ENCODE measurements at places on chromosomes 6 and 20.

GRCh38 chr6:97347111-97347510 lies 64.1 kb upstream of the MMS22L start:
- DNase-seq = no peak

- peak; percentile 83 for DNase-seq
These were observed 34.2 kb downstream of the PIM1 start for GRCh38 chr6:37204014-37204751.

- no peak for DNase-seq
These were observed 187.6 kb upstream of the QKI start for GRCh38 chr6:163226836-163227485.

- DNase-seq = no peak
These were observed 5.9 kb downstream of the CNBD2 start for GRCh38 chr20:35974256-35974655.

- no peak for DNase-seq
These were observed 37.9 kb downstream of the AGPAT4 start for GRCh38 chr6:161235776-161236633.

DNA sequence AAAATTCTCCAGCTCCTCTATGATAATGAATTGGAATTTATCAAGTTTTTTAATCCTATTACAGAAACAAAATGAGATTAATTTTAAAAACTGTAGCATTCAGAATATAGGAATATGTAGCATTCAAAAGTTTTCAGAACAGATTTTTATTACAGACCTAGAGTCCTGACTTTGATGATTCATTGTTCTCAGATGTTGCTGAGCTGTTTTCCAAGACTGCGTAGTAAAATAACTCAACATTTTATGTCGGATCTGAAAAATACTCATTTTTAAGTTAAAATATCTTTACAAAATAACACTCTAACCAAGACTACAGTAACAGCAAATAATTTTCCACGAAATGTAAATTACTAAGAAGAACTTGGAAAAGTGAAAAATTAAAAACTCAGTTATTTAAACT lies 67.1 kb downstream of the SYCP2 start:
- DNase-seq = no peak

- no peak for DNase-seq
These were observed 92.1 kb downstream of the CDH26 start for GRCh38 chr20:60050193-60050947.

DNA sequence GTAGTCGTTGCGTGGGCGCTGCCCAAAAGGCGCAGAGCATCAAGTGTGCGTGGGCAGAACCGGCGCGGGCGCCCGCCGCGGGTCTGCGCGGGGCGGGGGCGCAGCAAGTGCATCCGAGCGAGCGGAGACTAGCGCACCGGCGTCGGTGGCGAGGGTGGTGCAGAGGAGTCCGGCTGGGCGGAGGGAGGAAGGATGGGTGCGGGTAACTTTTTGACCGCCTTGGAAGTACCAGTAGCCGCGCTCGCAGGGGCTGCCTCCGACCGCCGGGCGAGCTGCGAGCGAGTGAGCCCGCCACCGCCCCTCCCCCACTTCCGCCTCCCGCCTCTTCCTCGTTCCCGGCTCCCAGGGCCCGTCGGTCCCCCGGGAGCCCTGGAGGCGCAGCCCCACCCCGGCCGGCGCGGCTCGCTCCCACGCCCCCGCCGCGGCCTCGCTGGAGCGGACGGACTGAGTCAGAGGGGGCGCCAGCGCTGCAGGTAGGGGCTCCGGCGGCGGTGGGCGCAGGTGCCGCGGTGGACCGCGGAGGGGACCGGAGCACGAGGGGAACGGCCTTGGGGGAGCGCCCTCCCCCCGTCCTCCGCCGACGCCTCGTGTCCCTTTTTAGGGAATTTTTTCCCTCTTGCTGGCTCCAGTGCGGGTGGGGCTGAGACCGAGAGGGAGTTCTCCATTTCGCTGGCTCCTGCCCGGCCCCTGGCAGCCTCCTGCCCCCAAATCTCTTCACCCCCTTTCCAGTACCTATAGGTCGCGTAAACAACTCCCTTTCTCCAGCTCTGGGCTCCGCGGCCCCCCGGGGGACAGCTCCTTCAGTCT lies 1.6 kb upstream of the DBNDD2 start:
- DNase-seq = peak; percentile 68

DNA sequence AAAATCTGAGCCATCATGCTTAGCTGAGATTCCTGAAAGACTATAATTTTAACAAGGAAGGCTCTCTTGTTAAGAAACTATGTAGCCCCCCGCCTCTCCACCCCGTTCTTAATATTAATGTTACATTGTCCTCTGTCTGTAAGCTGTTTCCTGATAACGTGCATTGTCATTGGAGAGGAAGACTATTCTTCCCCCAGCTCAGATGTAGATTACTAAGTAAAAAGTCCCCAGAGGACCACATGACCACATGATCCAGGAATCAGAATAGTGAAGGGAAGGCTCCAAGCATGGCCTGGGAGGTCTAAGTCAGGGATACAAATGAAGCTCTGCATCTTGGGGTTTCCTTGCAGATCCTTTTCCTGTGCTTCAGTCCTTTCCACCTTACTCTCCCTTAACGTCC lies 106.4 kb downstream of the JARID2 start:
- DNase-seq = no peak

GRCh38 chr6:9890469-9890868 lies 524.4 kb downstream of the TFAP2A start:
- no peak for DNase-seq

DNA sequence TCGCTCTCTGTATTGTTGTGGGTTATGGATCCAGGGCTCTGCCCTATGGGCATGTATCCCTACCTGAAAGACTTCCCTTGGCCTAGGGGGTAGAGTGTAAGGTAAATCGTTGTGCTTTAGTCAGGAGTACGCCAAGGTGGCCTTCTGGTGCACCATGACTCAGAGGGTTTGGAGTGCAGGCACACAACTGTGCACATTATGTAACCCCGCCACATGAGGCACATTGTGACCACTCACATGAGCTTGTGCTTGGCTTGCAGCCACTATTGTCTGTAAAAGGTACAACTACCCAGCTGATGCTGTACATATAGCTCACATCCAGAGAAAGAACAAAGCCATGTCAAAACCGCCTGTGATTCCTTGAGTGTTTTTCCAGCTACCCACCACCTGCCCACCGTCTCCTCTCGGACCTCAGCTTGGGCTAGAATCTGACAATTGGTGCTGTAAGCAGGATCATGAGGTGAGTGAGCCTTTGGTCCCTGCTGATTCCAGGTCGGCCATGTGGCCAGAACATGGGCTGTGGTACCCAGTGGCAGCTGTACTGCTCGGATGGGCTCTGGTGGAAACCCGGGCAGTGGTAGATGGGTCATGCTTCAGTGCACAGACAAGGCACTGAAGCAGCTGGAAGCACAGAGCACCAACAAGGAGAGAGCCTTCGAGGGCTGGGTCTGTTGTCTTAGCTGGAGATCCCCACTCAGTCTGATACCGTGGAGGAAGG lies 33.8 kb downstream of the HDDC2 start:
- no peak for DNase-seq

- DNase-seq = no peak
These were observed 3.8 kb upstream of the LRRN4 start for GRCh38 chr20:6057691-6058090.

GRCh38 chr20:3796477-3797225 lies 541 bp downstream of the CDC25B start:
- no peak for DNase-seq

DNA sequence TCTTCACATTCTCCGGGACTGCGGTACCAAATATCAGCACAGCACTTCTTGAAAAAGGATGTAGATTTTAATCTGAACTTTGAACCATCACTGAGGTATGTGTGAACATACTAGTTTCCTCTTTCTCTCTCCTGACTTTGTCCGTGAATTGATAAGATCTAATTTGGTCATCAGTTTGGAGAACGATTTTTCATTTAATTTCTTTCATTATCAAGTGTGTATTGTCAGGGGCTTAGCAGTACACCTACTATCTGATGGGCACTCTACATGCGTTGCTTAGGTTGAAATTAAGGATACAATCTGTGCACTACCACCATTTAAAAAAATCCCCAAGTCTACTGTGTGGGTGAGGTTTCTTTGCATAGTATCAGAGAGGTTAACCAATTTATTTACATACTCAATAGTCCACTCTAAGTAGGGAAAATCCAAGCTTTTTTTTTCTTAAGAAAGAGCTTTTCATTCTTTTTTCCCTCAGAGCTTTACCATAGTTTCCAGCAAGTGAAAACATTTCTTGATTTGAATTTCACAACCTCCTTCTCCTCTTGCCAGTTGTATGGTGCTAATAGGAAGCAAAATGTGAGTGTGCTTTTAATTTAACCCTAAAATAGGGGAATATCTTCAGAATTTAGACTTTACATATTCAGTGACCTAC lies 105.4 kb upstream of the ESR1 start:
- no peak for DNase-seq

- no peak for DNase-seq
These were observed 272.9 kb upstream of the FERMT1 start for GRCh38 chr20:6395695-6396094.

DNA sequence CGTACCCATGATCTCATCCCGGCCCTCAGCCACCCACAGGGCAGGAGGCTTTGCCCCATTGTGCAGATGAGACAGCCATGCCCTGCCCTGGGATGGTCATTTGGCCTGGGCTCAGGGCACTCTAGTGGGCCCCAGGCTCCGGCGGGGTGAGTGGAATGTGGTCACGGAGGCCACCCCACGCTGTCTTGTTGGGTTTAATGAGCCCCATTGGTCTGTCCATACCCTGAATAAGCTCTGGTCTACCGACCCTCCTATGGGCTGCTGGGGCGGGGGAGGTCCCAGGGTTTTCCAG lies 50.6 kb downstream of the FGD2 start:
- DNase-seq = no peak

- peak; percentile 89 for DNase-seq
These were observed at the start of gene BLCAP for GRCh38 chr20:37527638-37528445. TSS of gene BLCAP (minus strand) at chr20:37527876. CDS start at chr20:37519174, 8,702 bp downstream.

GRCh38 chr20:56601166-56601565 lies 27.9 kb upstream of the TFAP2C start:
- DNase-seq = no peak

DNA sequence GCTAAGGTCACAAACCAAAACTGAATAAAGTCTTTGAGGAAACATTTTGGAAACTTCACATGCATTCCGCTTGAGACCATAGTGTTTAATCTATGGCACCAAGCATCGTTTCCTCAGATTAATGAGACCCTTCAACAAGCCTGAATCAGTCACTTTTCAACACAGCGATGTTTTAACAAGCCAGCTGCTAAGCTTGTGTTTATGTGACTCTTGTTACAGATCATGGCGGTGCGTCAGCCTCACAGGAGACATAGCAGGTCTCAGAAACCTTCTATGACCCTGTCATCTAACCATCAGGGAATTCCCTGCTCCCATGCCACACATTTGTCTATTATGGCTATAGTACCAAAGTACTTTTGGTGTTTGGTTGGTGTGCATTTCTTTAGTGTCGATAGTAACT lies 57.2 kb downstream of the MTFR2 start:
- no peak for DNase-seq

- no peak for DNase-seq
These were observed 563.8 kb downstream of the COL12A1 start for GRCh38 chr6:74642101-74642500.

- no peak for DNase-seq
These were observed 81.0 kb downstream of the TMEM170B start for GRCh38 chr6:11618533-11618932.

- DNase-seq = no peak
These were observed 112.9 kb upstream of the TOP1 start for GRCh38 chr20:40915756-40916155.

DNA sequence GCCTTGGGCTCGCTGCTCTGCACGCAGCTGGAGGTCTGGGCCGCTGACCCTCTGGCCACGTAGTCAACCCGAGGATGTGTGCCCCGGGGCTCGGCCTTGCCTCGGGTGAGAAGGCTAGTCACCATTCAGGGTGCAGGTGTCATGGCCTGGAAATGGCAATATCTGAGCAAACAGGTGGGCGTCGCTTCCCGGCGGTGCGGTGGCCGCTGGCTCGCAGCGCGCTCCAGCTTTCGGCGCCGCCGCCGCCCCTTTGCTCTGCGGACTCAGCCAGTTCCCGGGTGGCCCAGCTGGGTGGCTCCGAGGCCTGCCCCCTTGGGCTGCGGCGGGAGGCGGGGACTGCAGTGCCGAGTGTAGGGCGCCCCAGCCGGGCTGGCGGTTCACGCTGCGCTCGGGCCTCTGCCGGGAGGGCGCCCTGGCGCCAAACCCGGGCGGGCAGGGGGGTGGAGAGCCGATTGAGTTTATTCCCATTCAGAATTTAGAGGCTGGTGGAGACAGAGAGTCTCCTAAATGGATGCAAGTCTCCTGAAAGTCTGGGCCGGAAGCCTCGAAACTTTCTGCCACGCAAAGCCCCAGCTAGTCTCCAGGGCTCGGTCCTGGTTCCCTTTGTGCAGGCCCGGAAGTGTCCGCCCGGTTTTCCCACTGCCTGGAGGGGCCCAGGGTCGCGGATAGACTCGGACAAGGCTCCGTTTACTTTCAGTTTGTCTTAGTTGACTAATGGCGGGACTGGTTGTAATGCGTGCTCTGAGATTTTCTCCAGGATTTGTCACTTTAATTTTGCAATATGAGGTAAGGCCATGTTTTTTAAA lies 11.3 kb upstream of the TFAP2A start:
- peak; percentile 84 for DNase-seq

DNA sequence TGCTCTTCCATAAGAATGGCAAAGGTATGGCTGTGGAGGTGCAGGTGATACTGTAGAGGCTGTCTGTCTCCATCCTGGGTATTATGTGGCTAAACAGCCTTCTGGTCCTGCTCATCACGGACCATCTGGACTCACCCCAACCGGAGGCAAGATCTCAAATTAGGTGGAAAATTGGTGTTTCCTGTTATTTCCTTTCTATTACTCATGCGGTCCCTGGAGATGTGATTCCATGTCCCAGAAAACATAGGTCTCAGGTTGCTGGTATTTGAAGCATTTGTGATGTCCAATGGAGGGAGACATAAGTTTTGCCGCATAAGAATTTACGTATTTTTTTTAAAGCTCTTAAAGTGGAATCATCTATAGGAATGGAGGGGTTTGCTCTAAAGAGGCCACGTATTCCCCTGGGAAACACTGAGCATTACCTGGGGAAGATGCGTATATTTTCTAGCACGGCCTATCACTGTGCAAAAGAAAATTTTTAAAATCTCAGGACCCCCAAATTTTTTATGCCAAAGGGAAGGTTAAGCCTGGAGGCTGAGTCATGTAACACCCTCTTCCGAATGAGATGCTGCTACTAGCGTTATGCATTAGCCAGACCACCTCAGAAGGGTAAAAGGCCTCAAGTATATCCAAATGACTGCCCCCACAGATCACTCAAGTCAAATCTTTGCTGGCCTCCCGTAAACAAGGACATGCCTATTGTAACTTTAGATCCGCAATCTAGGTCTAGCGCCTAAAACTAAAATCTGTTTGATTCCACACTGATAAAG lies 22.4 kb upstream of the PBOV1 start:
- peak; percentile 4 for DNase-seq

DNA sequence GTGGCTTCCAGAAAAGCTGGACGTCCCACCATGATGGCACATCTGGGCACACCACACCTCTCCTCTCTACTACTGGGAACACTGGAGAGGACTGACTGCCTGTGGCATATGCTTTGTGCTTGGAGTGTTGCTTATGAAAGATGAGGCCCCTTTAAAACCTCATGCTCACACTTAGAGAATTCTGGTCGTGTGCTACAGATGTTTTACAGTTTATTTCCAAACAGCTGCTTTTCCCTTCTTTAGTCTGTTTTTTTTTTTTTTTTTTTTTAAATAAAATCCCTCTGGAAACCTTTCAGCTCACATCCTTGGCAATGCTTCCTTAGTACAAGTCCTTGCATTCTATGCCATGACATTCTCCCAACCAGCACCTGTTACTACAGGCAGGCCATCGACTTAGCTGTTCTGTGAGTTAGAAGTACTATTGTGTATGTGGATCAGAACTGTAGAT lies 60.3 kb downstream of the BMP6 start:
- no peak for DNase-seq

- no peak for DNase-seq
These were observed 33.9 kb upstream of the KIF13A start for GRCh38 chr6:18021166-18021850.

- DNase-seq = peak; percentile 54
These were observed 38.2 kb upstream of the IER3 start for GRCh38 chr6:30782425-30783014.

Measured in MG63 (cell line).